Mammary epithelial cell (primary cell): ENCODE measurements at places on chromosomes 3 and 15.

GRCh38 chr3:123876858-123877257 is 7.3 kb downstream of the MYLK start:
- no peak for DNase-seq

- no peak for DNase-seq
These were observed 367.6 kb upstream of the NDN start for GRCh38 chr15:24054547-24055245.

DNA sequence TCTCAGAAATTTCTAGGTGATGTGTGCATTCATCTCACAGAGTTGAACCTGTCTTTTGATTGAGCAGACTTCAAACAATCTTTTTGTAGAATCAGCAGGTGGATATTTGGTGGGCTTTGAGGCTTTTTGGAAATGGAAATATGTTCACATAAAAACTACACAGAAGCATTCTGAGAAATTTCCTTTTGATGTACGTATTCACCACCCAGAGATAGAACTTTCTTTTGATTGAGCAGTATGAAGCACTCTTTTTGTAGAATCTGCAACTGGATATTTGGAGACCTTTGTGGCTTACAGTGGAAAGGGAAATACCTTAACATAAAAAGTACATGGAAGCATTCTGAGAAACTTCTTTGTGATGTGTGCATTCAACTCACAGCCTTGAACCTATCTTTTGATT is 3515.0 kb downstream of the GOLGA6L6 start:
- no peak for DNase-seq

- no peak for DNase-seq
These were observed 35.0 kb downstream of the RPL39L start for GRCh38 chr3:187104342-187104741.

GRCh38 chr15:26376243-26376642 is 396.6 kb downstream of the GABRB3 start:
- DNase-seq = no peak

GRCh38 chr3:187120326-187120725 is 19.0 kb downstream of the RPL39L start:
- DNase-seq = no peak

DNA sequence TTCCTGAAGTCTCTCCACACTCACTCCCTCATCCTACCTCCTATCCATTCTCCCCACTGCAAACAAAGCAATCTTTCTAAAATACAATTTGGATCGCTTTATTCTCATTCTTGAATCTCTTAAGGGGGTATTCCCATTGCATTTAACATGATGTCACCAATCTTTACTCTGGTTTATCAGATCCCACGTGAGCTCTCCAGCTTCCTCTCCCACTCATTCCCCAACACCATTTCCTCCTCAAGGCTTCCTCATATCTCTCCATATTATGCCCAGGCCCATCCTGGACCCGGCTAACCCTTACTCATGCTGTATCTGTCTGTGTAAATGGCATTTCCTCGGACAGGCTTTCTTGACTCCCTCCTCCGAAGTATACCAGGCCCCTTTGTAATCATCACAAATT is 165.0 kb downstream of the CD47 start:
- DNase-seq = no peak

GRCh38 chr3:181292984-181293383 is 303.4 kb upstream of the DNAJC19 start:
- peak; percentile 68 for DNase-seq

DNA sequence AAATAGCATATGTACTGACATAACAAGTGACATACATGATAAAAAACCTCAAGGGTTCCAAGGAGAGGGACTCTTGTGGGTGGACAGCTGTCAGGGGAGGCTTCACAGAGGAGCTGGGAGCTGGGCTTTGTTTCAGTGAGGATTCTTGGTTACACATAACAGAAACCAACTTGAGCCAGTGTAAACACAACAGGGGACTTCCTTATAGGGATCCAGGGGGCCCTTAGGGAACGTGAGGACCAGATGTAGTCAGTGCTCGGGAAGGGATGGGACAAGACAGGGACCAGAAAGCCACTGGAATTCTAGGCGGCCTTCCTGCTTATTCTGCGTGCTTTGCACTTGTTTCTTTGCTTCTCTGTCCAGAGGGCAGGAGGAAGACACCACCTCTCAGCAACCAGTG is 34.9 kb downstream of the SNAPC5 start:
- DNase-seq = no peak

- peak; percentile 69 for DNase-seq
These were observed 15.8 kb downstream of the ABHD17C start for GRCh38 chr15:80710635-80711554.

- DNase-seq = peak; percentile 76
These were observed 113.4 kb downstream of the ETFA start for GRCh38 chr15:76197703-76198455.

- DNase-seq = no peak
These were observed 1029.5 kb upstream of the NR2F2 start for GRCh38 chr15:95300958-95301357.

GRCh38 chr3:36893137-36893557 is 51.7 kb downstream of the TRANK1 start:
- DNase-seq = no peak

GRCh38 chr3:178546079-178546478 is 9.8 kb downstream of the KCNMB2 start:
- DNase-seq = no peak

GRCh38 chr3:13541691-13542090 is 7.2 kb upstream of the FBLN2 start:
- no peak for DNase-seq
